ENCODE measurements at places on chromosomes 3 and 15.
A peak's percentile ranks its signal among the peaks of the same experiment; 100 is the strongest.

- no peak for DNase-seq
These were observed 119.3 kb upstream of the CHD2 start for GRCh38 chr15:92780843-92781242.

DNA sequence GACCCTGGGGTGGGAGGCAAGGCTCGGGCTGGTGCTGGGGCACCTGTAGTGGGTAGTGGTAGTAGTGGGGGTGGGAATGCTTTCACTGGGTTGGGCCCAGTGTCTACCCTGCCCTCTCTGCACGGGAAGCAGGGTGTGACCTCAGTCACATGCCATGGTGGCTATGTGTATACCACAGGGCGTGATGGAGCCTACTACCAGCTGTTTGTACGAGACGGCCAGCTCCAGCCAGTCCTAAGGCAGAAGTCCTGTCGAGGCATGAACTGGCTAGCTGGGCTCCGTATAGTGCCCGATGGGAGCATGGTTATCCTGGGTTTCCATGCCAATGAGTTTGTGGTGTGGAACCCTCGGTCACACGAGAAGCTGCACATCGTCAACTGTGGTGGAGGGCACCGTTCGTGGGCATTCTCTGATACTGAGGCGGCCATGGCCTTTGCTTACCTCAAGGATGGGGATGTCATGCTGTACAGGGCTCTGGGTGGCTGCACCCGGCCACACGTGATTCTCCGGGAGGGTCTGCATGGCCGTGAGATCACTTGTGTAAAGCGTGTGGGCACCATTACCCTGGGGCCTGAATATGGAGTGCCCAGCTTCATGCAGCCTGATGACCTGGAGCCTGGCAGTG, 5.2 kb downstream of the DALRD3 start:
- peak; percentile 48 for DNase-seq

GRCh38 chr15:81751816-81752545, 293.8 kb downstream of the MEX3B start:
- peak; percentile 28 for DNase-seq

- no peak for DNase-seq
These were observed 162.4 kb upstream of the CGNL1 start for GRCh38 chr15:57213862-57214261.

DNA sequence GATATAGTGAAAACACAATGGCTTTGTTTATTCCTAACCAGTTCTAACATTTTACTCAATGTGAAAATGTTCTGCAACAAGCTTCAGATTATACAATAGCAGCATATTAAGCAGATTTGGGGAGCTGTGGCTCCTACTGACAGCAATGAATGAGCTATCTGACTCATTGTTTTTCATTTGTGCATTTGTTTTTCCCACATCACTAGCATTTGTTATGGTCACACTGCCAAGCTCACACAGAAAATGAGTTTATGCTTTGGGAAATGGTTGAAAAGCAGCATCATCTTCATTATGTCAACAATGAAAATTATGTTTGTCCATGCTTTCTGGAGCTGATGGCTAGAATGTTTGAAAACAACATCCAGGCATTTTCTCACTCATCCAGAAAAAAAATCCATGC, 53.5 kb downstream of the ZPLD1 start:
- DNase-seq: no peak

DNA sequence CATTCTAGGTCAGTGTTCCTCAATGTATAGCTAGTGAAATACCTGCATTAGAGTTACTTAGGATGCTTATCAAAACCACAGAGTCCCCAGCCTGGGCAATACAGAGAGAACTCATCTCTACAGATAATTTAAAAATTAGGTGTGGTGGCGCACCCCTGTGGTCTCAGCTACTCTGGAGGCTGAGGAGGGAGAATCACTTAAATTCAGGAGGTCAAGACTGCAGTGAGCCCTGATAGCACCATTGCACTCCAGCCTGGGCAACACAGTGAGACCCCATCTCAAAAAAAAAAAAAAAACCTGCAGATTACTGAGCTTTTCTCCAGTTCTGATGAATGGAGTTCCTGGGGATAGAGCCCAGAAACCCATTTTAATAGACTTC, 10.1 kb upstream of the MINDY2 start:
- no peak for DNase-seq
